SK-N-SH (cell line): ENCODE measurements at places on chromosomes 12 and 14. TPM values are rescaled to one million over a fixed set of nuclear protein-coding genes. Genes with fewer than 3 reads are reported as not detected.
A peak's percentile ranks its signal among the peaks of the same experiment; 100 is the strongest.

The ASPG gene
- not detected in 2 replicates for polyA plus RNA-seq

The NPFF gene
- polyA plus RNA-seq, result 0.13 TPM in 1 of 2 replicates, not detected in the other

The FBRSL1 gene
- polyA plus RNA-seq, result 3.3 and 5.5 TPM in 2 replicates

The SLC6A12 gene
- polyA plus RNA-seq, result 0.02 and 0.06 TPM in 2 replicates

The OR4L1 gene
- not detected in 2 replicates for polyA plus RNA-seq

DNA sequence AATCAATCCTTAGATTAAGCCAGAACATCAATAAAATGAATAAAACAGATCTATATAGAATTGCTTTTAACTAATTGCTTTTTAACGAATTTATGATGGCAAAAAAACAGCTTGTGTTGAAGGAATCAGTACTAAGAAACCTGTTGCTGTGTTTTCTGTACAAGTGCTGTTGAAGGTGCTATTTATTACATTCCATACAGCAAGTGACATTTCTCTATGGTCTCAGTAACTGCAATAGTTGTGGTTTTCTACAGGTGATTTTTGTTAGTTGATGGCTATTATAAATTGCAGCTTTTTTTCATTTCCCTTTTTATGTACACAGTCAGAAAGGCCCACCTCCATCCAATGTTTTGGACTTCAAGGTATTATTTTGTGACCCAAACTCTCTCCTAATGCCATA lies 56.6 kb downstream of the SLC2A13 start:
- DNase-seq, result no peak

DNA sequence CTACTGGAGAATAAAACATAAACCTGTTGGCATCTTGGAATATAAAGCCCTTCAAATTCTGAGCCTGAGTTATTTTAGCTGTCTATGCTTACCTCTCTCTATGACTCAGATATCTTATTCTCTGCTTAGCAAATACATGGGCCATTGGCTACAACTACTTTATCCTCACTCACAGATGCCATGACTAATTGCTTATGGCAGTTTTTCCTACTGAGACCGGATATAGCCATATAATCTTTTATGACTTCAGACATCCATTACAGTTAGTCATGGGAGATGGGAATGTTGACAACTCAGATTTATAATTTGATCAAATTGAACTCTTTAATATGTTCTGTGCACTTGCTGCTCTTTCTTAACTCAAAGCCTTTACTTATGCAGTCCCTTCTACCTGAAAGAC lies 502.4 kb upstream of the ATP2B1 start:
- no peak for DNase-seq

DNA sequence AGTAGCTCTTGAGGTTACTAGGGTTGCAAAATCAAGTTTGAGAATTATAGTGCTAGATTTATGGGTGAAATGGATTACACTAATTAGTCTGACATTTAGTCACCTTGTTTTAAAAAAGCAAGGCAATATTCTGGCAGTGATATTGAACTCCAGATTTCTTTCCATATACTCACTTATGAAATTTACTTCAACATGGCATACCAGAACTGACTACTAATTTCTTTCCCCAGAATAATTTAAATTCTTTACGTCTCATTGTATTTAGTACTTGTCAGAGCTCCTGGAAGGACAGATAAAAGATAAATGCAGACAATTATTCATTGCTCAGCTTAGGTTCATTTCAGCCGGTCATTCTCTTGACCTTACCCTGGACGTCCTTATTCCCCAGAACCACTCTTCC lies 24.3 kb downstream of the EMP1 start:
- DNase-seq, result no peak

- DNase-seq, result peak; percentile 43
Measured at GRCh38 chr12:11672256-11673191, 23.1 kb downstream of the ETV6 start.

- DNase-seq, result no peak
Measured at GRCh38 chr12:111578971-111579340, 20.2 kb downstream of the ATXN2 start.

DNA sequence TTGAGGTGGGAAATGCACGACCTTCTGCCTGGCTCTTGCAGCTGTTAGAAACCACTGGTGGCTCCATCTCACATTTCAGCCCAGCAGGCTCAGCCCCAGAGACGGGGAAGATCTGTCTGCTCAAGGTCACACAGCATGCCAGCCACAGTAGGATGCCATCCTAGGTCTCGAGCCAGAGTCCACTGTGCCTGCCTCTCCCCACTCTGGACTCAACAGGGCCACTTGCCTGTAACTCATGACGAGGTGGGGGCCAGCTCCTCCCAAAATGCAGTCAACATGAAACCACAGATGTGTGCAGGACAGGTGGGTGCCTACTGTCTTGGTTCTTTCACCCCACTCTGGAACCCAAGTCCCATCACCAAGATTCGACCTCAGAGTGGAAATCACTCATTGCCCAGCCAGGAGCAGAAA lies 23.2 kb downstream of the BCL11B start:
- DNase-seq, result no peak

DNA sequence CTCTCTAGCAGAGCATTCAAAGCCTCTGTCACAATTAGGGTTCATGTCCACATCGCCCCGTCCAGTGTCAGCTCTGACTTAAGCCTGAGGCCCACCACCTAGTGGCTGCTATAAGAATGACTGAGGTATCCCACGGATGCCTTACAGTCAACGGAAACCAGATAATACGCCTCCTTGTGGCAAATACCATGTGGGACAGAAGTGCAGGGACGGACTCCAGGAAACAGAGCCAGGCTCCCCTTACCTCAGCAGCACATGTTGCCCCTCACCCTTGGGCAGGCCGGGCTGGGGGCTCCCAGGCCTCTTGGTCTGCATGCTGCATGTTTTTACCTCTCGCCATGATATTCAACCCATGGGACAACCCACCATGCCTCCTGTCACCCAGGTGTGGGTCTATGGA lies 86.3 kb downstream of the VWF start:
- peak; percentile 60 for DNase-seq

DNA sequence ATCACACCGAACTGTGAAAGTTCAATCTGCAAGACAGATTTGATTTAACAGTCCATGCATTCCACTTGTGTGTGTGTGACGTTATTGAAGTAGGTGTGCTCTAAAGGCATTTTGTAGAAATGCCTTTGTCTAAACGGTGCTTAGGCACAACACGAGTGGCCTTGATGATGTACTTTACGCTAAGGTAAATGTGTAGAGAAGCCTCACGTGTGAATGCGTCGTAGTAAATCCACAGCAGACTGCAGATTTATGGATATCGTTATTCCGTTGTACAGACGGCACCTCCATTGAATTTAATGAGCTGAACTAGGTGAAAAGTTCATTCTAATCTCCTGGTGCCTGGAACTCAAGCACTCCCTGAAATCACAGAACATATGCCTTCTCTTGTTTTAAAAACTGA lies 202.8 kb upstream of the STXBP6 start:
- DNase-seq, result no peak
